Fibroblast of villous mesenchyme (primary cell): ENCODE measurements at places on chromosomes 3 and 15.

DNA sequence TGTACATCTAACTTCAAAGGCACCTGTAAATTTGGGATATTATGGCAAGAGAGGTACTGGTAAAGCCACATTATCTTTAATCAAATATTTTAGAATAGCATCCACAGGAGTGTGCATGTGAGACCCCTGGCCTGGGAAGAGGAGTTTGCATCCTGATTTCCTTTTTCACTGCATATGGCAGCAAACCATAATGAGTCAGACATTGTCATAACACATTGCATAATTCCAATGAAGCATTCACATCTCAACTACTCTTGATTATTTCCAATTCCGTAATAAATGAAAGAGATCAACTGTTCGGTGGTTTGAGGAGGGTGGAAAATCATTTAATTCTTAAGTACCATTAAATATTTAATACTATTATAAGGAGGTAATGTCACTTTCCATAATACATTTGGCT lies 215.0 kb downstream of the MECOM start:
- no peak for DNase-seq

DNA sequence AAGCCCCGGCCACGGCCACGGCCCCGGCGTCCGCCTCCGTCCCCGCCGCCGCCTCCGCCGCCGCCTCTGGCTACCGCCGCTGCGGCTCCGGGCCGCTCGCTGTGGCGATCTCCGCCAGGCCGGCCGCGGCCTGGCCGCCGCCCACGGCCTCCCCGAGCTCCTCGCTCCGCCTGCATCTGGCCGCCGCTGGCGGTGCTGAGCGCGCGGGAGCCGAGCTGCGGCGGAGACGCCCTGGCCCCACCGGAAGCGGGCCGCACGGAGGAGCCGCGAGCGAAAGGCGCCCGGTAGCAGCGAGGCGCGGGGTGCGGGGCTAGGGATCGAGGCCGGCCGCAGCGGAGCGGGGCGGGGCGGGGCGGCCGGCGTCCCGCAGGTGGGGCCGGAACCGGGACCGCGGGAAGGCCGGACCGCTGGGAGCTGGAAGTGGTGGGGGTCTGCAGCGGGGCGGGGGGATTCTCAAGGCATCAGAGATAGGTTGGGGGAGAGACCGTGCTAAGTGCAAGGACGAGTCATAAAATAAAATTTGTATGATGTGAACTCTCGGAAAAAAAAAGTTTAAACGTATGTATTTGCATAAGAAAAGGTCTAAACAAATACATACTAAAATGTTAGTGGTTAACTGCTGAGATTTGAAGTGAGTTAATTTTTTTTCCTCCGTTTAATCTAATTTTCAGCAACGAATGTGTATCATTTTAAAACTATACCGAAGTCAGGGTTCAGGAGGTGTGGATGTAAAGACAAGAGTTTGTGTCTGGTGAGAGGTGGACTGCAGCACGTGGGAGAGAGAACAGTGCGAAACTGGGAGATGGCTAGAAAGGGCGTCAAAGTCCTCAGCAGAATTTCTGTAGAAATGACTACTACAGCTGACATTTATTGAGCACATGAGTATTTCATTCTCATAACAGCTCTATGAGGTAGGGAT lies at the start of gene AVEN:
Gene AVEN, minus strand, starts transcription at position 334 of the 919 bp plus-strand sequence. Its CDS starts 158 bp downstream, at position 176.
- DNase-seq: peak; percentile 58

- no peak for DNase-seq
Observed at GRCh38 chr15:40115670-40116093, 7.0 kb upstream of the BMF start.

GRCh38 chr15:71146580-71146982 lies 31.3 kb downstream of the THSD4 start:
- no peak for DNase-seq

DNA sequence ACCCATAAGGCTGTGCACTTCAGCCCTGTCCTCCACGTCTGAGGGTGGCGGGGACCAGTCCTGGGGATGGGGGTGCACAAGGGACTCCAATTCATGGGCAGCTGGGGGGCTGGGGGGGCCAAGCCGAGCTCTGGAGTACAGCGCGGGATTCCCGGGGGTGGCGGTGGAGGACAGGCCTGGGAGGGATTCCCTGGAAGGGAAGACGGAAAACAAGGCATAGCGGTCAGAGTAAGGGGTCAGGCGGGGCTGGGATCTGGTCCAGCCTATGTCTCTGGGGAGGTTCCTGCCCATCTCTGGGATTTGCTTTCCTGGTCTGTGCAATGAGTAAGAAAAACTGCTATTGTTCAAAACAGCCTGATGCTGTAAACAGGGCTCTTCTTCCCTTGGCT lies 8.1 kb upstream of the IGDCC3 start:
- DNase-seq: peak; percentile 46

- no peak for DNase-seq
Observed at GRCh38 chr3:5035692-5036391, 56.6 kb downstream of the BHLHE40 start.

GRCh38 chr3:37493485-37494080 lies 319.2 kb upstream of the LRRFIP2 start:
- no peak for DNase-seq

GRCh38 chr3:99686955-99687612 lies 48.7 kb downstream of the COL8A1 start:
- DNase-seq: peak; percentile 76

GRCh38 chr3:164221297-164221696 lies 857.0 kb downstream of the SI start:
- no peak for DNase-seq

- no peak for DNase-seq
Observed at GRCh38 chr3:172846103-172846561, 95.6 kb downstream of the ECT2 start.

- DNase-seq: peak; percentile 41
Observed at GRCh38 chr3:95289295-95289694, 1226.4 kb downstream of the NSUN3 start.

DNA sequence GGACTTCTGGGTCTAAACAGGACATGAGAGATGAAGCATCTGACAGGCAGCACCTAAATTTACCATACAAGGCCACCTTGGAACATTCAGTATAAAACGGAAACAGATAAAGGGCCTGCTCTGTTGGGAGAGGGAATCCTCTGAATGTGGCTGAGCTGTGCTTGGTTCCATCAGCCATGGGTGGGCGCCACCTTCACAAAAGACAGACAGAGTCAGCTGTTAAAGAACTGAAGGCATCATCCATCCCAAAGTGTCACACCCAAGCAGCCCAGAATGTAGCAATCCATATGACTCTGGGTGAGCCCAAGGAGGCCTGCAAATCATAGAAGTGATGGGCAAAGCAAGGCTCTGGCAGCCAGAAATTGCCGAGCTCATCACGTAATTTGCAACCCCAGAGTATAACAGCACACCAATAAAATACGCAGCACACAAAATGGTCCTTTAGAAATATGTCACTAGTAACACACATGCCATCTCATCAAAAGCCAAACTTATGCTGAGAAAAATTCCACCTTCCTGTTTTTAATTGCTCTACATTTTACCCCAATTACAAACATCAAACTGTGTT lies 24.8 kb upstream of the RBP1 start:
- no peak for DNase-seq

DNA sequence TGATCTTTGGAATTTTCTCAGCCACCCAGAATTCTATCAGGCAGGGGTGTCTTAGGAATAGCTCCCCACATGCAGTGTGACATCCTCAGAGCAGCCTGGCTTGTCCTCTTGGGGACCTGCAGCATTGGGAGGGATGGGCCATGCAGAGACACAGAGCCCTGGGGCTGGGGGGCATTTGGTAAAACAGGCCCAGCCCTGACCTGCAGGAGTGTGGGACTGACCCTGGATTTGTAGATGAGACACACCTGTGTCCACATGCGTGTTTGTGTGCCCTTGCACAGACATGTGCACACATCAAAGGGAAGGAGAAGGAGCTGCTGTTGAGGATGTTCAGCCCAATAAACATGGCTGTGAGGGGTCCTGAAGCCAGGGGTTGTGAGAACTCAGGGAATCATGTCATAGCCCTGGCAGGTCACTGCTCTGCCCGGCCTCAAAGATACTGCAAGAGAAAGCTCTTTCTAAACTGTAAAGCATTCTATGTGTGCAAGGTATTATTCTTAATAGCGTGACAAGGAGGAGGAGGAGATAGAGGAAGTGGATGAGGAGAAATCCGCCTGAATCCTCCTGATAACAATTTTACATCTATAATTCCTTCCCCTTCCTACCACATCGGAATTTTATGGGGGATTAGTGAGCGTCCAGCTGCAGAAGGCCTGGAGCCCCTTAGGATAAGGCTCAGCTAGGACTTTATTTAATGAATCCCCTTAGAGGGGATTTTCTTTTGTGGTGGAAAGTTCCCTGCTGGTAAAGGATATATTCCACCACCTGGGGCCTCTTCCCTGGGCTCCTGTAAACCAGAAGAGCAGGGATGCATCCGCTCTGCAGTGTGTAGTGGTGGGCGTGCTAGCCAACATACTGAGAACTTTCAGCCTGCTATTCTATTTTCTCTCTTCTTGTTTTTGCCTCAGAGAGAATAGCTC lies 245.5 kb downstream of the EPHB1 start:
- no peak for DNase-seq

- DNase-seq: no peak
Observed at GRCh38 chr15:93730724-93731123, 500.6 kb upstream of the MCTP2 start.

- DNase-seq: no peak
Observed at GRCh38 chr3:159765860-159766294, 222.8 kb upstream of the IL12A start.

DNA sequence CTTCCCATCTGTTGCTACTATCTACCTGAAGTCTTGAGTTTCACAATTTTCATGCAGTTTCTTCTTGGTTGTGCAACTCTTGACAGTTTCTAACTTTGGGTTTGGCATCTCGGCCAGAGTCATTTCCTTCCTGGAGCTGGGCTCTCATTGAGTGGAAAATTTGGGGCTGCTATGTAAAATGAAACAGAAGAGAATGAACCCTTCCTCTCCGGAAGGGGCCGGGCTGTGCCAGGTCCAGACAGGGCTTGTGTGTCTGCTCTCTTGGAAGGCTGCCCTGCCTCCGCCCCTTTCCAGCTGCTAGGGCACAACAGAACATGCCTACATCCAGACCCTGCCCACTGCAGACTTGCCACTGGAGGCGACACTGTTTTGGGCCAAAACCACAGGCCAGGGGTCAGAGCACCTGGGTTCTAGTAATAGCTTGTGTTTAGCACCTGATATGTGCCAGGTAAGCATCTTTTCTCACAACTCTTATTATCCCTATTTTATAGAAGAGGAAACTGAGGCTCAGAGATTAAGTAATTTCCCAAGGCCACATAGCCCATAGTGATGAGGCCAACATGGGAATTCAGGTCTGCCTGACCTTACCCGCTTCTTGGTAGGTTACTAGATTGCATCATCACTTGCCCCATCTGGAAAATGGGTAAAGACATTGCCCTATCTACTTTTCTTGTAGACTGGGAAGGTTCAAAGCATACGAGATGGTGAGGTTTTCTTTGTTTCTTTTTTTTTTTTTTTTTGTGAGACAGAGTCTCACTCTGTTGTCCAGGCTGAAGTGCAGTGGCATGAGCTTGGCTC lies 25.0 kb downstream of the IRAK2 start:
- peak; percentile 82 for DNase-seq

DNA sequence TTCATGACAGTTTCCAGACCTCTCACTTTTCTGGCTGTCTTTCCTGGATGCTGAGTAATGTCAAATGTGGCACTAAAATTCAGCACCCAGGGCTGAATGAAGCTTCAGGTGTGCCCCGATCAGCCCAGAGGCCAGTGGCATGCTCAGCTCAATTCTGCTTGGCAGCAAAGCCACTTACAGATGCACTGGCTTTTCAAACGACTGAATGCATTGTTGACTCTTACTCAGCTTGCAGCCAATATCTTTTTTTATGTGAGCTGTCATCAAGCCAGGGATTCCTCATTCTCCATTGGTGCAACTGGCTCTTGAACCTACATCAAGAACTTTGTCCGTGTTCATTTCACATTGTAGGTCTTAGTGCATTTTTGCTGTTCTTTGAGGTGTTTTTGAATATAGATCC lies 60.7 kb downstream of the ZDHHC19 start:
- no peak for DNase-seq

DNA sequence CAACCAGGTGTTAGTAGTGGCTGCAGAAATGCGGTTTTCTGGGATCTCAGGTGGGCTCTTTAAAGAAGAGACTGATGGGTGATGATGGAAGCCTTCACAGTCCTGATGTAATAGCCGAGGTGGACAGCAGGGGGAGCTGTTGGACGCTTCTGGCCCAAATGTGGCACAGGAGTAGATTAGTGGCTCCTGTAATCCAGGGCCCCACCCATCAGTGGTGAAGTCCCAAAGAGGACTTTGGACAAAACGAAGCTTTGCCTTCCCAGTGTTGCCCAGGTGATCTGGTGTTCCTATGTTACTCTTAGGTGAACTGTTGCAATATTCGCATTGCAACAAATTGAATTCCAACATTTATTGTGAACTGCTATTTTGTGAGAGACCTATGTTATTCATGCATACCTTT lies 31.8 kb upstream of the MYZAP start:
- DNase-seq: peak; percentile 38

GRCh38 chr15:35557544-35557943 lies 11.6 kb upstream of the DPH6 start:
- DNase-seq: peak; percentile 67
